ENCODE measurements at places on chromosomes 13 and 19.

GRCh38 chr19:45363861-45364459 lies 6.4 kb downstream of the ERCC2 start:
- DNase-seq = no peak

DNA sequence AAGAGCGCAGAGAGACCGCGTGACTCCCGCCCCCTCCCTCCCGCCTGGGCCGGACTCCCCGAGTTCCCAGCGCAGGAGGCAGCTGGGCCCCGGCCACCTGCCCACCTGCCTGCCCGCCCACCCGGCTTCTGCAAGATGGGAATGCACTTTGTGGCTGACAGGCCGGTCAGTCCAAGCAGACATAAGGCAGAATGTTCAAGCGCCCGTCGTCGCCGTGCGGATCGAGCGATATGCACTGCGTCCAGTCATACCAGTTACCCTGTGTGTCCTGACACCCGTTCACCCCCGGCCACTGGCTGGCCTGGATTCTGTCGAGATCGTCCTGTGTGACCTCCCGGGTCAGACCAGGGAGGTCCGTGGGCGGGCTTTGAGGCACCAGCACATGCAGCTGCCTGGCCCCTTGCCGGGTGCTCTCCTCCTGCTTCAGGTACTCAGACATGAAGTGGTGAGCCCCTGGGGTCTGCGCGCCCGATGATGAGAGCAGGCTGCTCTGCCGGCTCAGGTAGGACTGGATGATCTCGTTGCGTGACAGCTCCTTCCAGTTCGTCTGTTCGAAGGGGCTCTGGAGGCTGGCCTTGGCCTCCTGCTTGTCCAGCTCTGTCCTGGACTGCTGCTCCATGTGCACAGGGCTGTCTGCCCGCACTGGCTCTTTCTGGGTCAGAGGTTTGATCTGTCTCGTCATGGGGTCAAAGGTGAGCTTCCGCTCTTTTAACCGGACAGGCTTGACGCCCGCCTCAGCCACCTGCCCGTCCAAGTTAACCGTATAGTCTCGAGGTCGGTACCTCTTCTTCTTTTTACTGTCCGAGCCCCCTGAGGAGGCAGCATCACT lies 3.9 kb upstream of the SLC35E1 start:
- DNase-seq = no peak

DNA sequence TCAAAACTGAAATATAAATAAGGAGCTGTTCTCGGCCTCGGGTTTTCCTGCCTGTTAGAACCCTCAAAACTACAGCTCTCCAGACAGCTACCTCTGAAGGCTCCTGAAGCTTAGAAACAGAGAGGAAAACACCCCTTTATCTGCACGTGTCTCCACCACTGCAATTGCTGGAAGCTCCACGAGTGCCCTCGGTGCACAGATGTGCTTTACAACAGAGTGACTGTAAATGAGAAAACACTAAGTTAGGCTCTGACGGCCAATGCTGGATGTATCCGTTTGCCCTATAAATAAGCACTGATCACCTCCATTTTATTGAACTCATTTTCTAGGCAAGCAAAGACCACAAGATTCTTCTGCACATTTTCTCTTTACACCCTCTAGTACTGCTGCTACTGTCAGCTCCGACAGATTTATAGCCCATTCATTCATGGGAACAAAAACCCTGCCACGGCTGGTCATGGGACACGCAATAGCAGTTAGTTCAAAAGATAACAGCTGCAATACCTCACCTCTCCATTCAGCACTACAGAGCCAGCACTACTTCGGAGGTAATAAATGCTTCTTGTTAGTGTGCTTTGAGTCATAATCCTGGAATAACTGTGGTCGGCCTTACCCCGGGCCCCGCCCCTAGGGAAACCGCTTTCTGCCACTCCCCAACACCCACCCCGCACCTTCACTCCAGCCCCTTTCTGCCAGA lies 241.1 kb upstream of the ZNF507 start:
- no peak for DNase-seq

GRCh38 chr13:43905435-43906031 lies 25.8 kb downstream of the LACC1 start:
- peak; percentile 42 for DNase-seq

DNA sequence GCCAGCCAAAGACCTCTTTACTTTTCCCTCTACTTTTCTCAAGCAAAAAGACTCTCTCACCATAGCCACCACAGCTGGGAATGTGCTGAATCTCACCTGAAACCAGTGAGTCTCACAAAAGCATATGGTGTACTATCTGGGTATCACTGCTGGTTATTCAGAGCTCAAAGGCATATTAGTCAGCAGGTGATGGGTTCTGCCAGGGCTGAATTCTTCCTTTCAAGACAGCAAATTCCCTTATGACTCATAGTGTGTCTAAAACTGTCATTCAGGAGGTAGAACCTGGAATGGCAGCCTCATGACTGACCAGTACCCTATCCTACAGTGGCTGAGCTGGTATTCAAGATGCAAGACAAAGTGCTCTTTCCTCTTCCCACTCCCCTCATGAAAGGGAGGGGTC lies 2859.1 kb downstream of the PCDH9 start:
- no peak for DNase-seq

DNA sequence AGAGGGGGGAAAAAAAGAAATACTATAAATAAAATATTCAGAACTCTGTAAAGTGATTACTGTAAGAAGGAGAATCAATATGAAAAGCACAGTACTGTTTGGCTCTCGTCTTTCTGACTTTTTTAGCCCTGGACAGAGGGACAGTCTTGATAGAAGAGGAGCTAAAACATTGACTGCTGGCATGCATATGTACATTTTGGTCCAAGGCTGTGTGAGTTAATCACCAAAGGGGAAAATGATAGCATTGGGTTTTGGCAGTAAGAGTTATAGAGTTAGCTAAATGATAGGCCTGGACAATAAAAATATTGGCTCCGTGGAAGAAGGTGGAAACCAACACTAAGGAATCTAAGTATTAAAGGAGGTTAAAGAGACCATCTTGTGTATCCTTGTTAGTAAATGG lies 50.3 kb downstream of the RAP2A start:
- DNase-seq = no peak

DNA sequence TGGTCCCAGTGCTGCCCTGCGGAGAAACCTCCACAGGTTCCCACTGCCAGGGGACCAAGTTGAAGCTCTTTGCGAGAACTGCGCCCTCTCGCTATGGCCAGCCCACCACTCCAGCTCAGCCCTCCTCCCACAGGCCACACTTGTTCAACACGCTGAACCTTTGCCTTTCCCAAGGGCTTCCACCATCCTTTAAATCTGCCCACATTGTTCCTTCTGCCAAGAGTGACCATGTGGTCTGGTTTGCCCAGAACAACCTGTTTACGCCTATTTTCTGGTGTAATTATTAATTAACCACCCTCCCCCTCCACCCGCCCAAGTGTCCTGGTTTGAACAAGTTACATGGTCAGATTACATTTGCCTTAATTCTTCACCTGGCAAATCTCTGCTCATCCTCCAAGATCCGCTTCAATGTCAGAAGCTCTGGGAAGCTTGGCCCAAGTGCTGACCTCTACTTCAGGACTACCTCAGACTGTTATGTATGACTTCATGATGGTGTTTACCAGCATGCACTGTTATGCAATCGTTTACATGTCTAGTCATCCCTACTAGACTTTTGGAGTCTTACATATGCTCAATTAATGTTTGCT lies 12.0 kb upstream of the USP12 start:
- no peak for DNase-seq

DNA sequence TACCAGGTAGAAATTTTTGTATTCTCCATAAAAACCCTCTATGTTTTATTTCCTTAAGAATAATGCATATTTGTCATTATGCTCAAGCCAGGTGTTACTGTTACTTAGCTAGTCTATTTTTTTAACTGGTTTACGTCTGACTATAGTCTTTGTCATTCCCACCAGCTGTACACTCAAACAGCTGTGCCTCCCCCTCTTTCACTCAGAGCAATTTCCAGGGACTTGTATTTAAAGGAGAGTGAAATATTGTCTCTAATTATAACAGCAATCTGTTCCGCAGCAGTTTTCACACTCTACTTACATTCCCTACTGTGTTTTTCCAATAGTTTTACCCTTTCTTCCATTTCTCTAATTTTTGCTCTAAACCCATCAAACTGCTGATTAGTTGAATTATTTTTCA lies 813.6 kb upstream of the MIR17HG start:
- no peak for DNase-seq

GRCh38 chr13:45325806-45326205 lies 15.2 kb downstream of the TPT1 start:
- DNase-seq = peak; percentile 81

DNA sequence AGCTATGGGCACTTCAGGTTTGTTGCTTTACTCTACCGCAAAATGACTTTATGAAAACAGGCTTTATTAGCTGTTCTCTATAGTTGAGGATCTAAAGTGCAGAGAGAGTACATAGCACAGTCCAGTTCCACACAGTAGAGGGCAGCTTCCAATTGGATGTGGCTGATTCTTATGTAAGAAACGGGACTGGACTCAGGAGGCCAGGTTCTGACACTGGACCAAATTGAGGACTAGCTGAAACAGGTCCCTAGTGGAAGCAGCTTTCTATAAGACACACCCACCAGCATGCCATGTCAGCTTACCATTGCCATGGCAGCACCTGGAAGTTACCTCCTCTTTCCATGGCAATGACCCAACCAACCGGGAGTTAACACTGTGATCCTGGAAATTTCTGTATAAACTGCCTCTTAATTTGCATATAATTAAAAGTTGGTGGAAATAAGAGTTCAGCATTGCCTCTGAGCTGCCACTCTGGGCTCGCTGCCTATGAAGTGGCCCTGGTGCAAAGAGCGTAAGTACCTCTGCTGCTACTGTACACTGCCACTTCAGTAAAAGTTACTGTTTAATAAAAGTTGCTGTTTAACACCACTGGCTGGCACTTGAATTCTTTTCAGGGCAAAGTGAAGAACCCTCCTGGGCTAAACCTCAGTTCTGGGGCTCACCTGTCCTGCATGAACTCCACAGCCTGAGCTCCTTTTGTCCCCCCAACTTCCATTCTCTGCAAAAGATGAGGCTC lies 211.9 kb upstream of the SLC10A2 start:
- DNase-seq = no peak

DNA sequence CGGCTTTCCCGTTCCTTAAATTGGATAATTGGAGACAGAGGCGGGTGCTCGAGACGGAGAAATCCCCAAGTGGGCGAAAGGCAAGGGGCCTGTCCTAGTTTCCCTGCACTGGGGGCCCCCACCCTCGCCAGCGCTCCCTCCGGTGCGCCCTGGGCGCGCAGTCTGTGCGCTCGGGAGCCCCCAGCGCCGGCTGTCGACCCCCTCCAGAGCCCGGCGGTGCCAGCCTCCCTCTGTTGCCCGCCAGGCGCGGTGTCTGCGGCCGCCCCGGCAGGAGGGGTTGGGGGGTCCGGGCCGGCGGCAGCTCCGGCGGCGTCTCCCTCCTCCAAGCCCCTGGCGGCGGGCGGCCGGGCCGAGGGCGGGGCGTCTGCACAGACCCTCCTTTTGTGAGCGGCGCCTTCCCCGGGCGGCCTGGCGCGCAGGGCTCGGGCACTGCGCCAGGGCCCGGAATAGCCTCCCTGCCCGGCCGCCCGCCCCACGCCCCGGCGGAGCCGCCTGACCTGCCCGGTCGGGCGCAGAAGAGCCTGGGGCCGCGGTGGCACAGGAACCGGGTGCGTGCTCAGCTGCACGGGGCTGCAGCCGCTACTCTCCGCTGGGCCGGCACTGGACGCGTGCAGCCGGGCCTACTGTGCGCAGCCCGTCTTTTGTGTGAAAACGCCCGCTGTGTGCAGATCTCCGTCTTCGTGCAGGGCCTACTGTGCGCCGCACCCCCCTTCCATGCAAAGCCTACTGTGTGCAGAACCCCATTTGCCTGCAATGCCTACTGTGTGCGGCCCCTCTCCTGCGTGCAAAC lies 13.2 kb downstream of the GADD45B start:
- peak; percentile 71 for DNase-seq

- no peak for DNase-seq
These were observed 21.9 kb downstream of the COMP start for GRCh38 chr19:18768997-18769891.

GRCh38 chr13:88761145-88761544 lies 1090.0 kb downstream of the SLITRK5 start:
- DNase-seq = no peak

- DNase-seq = no peak
These were observed 110.6 kb downstream of the B3GLCT start for GRCh38 chr13:31310356-31310755.

GRCh38 chr13:74289861-74290773 lies 155.9 kb upstream of the KLF12 start:
- DNase-seq = peak; percentile 47

- DNase-seq = peak; percentile 90
These were observed 44.8 kb upstream of the ALOX5AP start for GRCh38 chr13:30690282-30691188.

GRCh38 chr13:60448907-60449510 lies 52.0 kb downstream of the TDRD3 start:
- peak; percentile 61 for DNase-seq

DNA sequence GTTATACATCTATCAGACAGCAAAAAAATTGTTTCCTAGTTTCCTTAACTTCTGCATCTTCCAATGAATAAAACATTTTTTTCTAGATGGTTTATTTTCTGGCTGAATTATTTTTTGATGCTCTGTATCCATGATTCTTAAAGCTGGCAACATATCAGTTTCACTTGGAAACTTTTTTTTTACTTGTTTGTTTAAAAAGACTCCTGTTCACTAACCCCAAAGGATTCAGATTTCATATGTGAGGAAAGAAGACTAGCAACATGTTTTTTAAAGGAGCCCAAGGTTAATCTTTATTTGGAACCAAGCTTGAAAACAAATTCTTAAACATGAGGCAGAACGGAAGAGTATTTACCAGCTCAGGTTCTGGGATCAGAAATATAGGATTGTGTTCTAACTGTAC lies 632.3 kb downstream of the SLITRK6 start:
- DNase-seq = no peak

DNA sequence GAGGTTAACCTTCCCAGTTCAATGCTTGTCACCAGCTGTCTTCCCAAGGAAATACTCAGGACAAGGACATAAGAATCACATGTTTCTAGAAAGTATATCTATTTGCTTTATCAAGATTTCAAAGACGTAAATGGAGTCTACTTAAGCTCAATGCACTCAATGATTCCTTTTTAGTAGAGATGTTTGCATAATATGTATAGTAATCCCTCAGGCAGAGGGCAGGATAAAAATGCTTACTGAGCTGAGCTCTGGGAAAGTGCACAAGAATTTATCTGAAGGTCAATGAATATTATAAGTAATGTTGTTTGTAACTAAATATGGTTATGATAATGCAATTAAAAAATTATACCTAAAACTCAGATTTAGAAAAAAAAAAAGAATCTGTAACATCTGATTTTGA lies 1309.4 kb upstream of the SLC10A2 start:
- no peak for DNase-seq

DNA sequence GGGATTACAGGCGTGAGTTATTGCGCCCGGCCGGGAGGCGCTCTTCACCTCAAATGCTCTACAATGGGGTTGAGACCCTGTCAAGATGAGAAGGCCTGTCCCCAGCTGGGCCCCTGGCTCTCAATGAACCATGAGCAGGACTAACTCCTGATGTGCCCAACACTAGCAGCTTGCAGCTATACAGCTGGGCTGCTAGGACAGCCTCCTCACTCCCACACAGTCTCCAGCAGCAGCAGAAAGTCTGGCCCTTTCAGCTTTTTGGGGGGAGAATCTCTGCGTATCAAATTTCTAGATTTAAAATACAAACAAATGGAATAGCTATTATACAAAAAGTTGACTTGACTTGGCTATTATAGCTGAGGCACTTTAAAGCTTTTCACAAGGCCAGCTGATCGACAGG lies 30.2 kb downstream of the TMTC4 start:
- no peak for DNase-seq

GRCh38 chr13:50094615-50095293 lies 79.5 kb downstream of the KCNRG start:
- DNase-seq = peak; percentile 5

- no peak for DNase-seq
These were observed 17.9 kb downstream of the COG3 start for GRCh38 chr13:45482571-45483173.
